Epithelial cell of prostate (primary cell): ENCODE measurements at places on chromosomes 3 and 15.
A peak's percentile ranks its signal among the peaks of the same experiment; 100 is the strongest.

GRCh38 chr15:37004981-37005735 is 95.2 kb downstream of the MEIS2 start:
- DNase-seq = no peak

- DNase-seq = peak; percentile 43
These were observed 14.1 kb downstream of the ANAPC13 start for GRCh38 chr3:134471521-134472193.

GRCh38 chr15:49235446-49236124 is 65.5 kb downstream of the GALK2 start:
- no peak for DNase-seq

DNA sequence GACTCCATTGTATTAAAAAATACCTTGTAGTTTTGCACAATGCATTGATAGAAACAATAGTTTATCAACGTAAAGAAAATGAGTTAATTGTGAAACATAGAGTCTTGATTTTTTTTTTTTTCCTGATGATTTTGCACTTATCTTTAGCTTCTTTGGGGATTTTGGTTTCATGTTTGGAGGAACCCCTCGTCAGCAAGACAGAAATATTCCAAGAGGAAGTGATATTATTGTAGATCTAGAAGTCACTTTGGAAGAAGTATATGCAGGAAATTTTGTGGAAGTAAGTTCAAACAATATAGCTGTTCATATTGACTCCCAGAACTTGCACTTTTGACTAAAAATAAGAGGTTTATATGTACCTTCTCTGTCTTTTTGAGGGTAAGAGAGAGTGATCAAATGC is 7.0 kb downstream of the DNAJB11 start:
- no peak for DNase-seq

GRCh38 chr3:32165442-32165841 is 59.0 kb downstream of the GPD1L start:
- DNase-seq = no peak

DNA sequence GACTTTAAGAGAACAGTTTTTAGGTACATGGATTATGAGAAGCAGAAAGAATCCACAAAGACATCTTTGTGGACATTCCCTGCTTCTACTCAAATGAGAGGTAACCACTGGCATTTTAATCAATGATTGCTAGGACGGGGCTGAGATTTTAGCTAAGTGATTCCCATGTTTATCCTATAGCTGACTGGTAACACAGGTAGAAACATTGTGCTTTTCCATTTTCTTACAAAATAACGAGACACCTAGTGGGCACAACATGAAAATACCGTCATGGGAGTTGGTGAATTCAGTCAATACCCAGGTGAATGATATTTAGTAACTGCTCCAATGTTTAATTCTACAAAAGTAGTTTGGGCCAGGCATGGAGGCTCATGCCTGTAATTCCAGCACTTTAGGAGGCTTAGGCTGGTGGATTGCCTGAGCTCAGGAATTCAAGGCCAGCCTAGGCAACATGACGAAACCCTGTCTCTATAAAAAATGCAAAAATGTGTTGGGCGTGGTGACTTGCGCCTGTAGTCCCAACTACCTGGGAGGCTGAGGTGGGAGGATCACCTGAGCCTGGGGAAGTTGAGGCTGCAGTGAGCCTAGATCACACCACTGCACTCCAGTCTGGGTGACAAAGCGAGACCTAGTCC is 37.2 kb upstream of the DENND4A start:
- no peak for DNase-seq

DNA sequence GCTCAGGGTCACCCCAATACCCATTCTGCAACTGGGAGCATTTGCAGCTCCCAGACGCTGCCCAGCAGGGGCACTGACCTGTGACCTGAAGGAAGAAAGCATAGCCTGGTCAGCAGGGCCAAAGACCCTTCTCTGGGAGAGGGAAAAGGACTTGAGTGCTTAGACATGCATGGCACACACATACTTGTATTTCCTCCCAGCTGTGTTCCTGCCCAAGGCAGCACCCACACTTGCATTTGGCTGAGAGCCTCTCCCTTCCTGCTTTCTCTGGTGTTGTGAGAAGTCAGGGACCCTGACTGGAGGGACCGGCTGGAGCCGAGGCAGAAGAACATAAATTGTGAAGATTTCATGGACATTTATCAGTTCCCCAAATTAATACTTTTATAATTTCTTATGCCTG is 7.2 kb upstream of the LAMB2 start:
- DNase-seq = no peak

DNA sequence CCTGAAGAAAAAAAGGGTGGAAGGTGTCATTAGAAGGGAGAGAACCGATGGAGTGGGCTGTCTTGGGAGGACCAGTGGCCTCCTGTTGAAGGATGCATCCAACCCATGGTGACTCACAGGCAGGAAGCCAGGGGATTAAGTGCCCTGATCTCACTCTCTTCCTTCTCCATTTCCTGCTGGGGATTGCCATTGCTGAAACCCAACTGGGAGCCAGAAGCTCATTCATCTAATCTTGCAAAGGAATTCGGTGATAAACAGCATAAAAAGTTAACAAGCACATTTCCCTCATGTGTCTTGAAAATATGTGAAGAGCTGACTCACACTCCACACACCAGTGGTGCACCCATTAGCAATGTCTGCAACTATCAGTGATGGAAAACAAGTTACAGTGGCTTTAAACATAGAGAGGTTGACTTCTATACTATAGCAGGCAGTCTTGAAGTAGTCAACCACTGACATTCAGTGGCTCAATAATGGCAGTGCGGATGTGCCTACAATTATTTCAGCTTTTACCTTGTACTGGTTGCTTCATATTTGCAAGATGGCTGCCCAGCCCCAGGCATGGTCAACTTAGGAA is 12.8 kb upstream of the CSRNP1 start:
- peak; percentile 81 for DNase-seq

DNA sequence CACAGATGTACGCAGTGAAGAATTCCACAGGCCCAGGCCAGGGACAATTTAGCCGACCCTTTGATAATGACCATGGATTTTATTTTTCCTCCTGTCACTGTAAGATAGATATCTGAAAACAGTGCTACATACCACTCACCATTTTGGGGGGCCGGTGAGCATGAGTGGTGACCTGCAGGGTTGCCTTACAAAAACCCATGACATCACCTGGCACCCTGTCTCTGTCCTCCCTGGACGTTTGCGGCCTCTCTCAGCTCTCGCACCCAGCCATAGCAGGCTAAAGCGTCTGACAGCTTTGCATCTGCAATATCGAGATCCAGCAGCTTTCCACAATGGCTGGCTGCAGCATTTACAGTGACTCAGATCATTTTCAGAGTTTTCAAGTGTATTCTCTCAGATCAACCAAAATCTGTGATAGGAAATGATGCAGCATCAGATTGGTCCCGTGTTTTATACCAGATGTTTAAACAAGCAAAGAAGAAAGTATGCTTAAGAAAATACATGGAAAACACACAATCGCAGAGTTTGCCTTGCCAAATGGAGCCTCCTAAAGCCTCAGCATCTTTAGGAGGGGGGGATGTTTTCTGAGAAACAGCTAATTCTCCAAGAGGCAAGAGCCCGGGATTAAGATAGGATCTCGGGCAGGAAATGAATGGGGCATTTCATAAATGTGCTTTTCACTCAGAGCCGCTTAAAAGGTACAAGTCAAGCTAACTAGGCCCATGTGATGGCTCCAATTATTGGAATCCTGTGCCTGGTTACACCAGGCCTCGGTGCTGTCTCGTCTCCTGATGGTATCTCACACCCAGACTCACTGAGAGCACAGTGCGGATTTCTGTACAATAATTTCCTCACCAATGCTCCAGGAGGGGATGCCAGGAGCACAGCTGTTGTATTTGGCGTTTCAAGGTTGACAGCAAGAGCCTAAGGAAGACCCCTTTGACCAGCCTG is 257.3 kb downstream of the XXYLT1 start:
- no peak for DNase-seq

GRCh38 chr15:81182031-81182755 is 14.5 kb upstream of the IL16 start:
- no peak for DNase-seq

DNA sequence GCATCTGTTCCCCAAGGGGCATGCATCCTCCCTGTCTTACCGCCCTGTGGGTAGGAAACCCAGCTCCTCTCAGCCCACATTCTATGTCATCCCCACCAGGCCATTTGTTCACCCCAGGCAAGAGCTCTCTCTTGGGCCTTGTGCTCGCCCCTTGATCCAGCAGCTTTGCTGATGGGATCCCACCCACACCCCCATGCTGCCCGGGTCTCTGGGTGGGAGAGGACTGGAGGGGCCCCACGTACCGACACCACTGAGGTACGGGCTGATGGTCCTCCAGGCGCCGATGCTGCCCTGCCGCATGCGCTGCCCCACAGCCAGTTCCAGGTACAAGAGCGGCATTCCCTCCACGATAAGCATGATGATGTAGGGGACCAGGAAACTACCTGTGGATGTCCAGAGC is 14.5 kb downstream of the SLC6A20 start:
- no peak for DNase-seq

- no peak for DNase-seq
These were observed 51.2 kb downstream of the MDFIC2 start for GRCh38 chr3:70261283-70261682.

DNA sequence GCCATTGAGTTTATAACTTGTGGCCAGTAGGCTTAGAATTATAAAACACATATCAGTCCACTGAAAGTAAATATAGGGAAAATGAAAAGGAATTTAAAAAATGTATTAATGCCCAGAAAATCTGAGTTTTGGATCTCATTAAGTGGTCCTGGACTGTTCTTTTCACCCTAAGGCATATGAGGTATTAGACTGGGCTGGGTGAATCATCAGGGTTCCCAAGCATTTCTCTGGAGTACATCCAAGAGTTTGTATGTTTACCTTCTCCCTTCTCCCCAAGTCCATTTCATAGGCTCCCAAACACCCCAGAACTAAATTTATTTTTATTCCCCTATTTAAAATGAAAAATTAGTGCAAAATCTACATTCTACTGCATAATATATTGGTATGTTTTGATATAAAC is 31.9 kb upstream of the SPTSSB start:
- no peak for DNase-seq

DNA sequence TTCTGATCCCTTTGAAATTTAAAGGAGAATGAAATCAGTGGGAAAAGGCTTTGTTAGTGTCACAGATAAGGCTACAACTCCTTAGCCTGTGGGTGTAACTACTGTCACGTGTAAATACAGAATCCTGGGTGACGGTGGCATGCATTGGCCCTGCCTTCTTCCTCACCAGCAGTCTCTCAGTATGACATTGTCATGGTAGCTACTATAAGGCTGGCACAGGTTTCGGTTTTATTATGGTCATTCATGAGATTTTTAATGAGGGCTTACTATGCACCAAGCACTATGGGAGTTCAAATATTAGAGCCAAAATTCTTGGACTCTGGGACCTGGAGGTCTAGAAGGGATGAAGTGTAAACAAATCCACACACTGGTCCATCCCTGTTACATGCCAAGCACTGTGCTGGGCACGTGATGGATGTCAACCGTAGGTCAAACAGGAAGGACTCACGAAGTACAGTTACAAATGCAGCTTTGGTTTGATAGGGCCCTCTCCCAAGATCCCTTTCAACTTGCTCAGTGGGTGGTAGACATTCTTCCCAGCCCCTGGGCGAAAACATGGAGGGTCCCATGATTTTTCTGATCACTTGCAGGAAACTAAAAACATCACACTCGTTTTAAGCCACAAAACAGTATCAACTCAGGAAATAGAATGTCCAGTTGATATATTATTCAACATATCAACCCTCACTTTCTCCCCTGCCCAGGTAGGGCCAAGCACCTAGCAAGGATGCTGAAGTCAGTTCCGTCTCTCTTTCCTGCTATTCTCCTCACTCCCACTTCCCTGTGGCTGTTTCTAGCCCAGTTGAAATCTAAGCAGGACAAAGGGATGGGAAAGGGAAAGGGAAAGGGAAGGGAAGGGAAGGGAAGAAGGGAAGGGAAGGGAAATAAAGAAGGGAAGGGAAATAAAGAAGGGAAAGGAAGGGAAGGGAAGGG is 25.3 kb downstream of the BFSP2 start:
- DNase-seq = no peak

- DNase-seq = no peak
These were observed 89.4 kb downstream of the KCNAB1 start for GRCh38 chr3:156209631-156210335.

GRCh38 chr3:127204841-127205582 is 12.1 kb downstream of the PRR23E start:
- DNase-seq = no peak

GRCh38 chr15:39598958-39599845 is 18.3 kb downstream of the THBS1 start:
- no peak for DNase-seq

GRCh38 chr3:161316006-161316689 is 55.2 kb downstream of the SPTSSB start:
- DNase-seq = peak; percentile 66

- DNase-seq = no peak
These were observed 230.4 kb downstream of the SNRPN start for GRCh38 chr15:25185156-25185710.

GRCh38 chr3:112474796-112475195 is 24.5 kb downstream of the BTLA start:
- no peak for DNase-seq

DNA sequence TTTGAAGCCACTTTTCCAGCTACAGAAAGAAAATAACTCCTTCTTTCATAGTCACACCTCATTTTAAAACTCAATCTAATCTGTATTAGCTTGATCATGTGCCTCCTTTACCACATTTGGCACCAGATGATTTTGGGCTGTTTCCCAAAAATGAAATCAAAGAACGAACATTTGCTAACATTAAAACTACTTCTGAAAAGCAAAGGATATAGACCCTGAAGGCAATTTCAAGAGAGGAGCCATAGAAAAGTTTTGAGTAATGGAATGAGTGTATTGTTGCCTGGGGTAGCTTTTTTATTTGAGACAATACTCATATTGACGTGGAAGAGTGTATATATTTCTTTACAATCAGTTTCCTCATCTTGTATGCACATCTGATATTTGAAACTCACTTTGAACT is 152.8 kb upstream of the TBL1XR1 start:
- no peak for DNase-seq

- DNase-seq = peak; percentile 74
These were observed 144.7 kb downstream of the TPRG1 start for GRCh38 chr3:189316296-189317019.
